ENCODE measurements at places on chromosomes 13 and 19.
A peak's percentile ranks its signal among the peaks of the same experiment; 100 is the strongest.

DNA sequence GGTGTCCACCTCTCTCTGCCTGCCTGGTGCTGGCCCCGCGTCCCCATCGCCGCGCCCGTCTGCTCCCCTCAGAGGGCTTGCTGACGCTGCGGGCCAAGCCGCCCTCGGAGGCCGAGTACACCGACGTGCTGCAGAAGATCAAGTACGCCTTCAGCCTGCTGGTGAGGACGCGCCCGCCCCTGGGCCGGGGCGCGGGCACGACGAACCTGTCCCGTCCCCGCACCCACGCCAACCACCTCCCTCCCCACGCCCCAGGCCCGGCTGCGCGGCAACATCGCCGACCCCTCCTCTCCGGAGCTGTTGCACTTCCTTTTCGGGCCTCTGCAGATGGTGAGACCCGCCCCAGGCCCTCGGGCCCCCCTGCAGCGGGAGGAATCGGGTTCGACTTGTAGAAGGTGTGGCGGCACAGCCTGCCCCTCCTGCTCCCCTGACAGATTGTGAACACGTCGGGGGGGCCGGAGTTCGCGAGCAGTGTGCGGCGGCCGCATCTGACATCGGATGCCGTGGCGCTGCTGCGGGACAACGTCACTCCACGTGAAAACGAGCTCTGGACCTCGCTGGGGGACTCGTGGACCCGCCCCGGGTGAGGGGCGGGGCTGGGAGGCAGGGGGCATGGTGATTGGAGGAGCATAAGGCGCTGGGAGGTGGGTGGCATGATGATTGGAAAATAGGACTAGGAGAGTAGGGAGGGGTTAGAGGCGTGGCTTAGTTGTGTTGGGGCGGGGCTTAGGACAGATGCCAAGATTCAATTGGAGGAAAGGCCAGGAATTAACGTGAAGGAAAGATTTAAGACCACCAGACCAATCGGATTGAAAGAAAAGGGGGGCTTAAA, 6.6 kb downstream of the EPS8L1 start:
- DNase-seq = peak; percentile 26

DNA sequence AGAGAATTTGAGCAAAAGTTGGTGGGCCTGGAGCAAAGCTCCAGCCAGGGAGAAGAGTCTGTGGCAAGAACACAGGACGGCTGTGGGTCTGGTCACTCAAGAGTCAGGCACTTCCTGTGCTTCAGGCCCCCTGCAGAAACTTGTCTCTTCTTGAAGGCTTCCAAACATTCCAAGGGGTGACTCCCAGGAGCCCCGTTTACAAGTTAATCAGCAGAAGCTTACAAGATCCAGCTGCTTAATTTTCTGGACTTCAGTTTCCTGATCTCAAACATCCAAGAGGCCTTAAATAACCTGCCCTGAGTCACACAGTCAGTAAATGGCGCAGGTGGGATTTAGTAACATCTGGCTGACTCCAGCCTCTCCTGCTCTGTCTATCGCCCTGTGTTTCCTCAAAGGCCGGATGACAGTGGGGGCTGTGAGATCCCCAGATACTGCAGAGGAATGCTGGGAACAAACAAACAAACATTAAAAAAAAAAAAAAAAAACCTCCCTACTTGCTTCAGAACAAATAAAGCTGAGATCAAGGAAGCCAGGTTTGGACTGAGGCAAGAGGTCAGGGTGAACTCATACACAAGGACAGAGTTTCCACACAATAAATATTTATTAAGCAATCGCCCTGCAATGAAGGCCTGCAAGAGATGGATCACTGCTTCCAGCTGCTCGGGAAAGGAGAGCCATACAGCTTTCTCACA, 175.4 kb upstream of the RFC3 start:
- peak; percentile 76 for DNase-seq

DNA sequence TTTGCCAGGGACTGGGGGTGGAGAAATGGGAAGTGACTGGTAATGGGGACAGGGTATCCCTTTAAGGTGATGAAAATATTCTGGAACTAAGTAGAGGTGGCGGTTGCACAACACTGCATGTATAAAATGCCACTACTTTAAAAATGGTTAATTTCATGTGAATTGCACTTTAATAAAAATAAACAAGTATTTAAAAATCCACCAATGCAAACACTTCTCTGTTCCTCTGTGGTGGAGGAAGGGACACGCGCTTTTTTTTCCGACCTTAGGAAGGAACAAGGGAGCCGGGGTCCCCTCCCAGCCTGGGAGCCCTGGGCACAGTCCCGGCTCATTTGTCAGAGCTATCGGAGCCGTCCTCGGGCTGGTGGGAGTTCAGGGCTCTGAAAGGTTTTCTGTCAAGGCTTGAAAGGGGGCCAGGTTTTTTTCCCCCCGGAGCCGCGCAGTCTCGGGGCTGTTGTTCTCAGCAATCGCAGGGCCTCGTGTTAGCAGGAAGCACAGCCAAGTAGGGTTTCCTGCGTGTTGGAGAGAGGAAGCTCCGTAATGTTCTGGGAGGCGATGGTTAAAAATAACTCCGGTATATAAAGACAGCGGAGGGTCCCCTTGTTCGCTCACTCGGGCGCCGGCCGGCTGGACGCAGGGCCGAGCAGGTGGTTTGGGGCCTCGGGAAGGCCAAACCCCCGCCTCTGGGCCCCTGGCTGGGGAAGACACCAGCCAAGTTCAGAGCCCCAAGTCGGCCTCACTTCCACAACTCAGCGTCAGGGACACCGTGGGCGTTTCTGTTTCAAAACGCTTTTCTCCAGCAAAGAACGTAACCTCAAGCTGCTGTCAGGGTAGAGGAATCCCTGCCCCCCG, 41.2 kb upstream of the KLF2 start:
- DNase-seq = peak; percentile 54

- no peak for DNase-seq
Observed at GRCh38 chr13:102003848-102004570, 397.8 kb downstream of the FGF14 start.
